ENCODE measurements at places on chromosomes 1 and 21.

- DNase-seq, result no peak
These were observed 1.6 kb upstream of the FAM20B start for GRCh38 chr1:179023946-179024650.

GRCh38 chr1:40257313-40257687 is 736 bp upstream of the ZMPSTE24 start:
- DNase-seq, result no peak

DNA sequence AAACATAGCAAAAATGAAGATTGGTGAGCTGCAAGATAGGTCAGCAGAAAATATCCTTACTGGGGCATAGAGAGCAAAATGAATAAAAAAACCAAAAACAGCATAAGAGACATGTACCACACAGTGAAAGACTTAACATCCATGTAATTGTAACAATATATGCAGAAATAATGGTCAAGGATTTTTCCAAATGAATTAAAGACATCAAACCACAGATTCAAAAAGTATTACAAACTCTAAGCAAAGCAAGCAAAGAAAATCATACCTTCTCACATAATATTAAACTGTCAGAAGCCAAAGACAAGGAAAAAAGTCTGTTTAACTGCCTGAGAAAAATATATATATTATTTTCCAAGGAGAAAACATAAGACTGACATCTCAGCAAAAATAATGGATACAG is 111.3 kb downstream of the MIS18A start:
- DNase-seq, result no peak

DNA sequence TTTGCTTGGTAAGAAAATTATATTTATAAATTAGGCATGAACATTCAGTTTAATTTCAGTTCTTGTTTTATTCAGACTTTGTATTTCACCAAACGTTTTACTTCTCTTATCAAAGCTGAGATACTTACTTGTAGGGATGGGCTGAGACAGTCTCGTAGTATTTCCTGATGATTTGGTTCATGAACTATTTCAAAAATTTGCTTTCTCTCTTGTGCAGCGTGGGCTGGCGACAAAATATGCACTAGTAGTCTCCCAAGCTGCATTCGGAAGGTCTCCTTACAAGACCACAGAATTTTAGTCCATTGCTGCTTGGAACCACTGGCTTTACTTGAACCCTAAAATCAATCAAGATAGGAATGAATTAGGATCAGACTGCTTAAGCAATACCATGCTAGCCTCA is 91.7 kb upstream of the GNG4 start:
- no peak for DNase-seq

- DNase-seq, result no peak
These were observed 57.9 kb downstream of the AGPAT3 start for GRCh38 chr21:43922949-43923348.

- DNase-seq, result no peak
These were observed 14.2 kb upstream of the RGS4 start for GRCh38 chr1:163055005-163055404.

DNA sequence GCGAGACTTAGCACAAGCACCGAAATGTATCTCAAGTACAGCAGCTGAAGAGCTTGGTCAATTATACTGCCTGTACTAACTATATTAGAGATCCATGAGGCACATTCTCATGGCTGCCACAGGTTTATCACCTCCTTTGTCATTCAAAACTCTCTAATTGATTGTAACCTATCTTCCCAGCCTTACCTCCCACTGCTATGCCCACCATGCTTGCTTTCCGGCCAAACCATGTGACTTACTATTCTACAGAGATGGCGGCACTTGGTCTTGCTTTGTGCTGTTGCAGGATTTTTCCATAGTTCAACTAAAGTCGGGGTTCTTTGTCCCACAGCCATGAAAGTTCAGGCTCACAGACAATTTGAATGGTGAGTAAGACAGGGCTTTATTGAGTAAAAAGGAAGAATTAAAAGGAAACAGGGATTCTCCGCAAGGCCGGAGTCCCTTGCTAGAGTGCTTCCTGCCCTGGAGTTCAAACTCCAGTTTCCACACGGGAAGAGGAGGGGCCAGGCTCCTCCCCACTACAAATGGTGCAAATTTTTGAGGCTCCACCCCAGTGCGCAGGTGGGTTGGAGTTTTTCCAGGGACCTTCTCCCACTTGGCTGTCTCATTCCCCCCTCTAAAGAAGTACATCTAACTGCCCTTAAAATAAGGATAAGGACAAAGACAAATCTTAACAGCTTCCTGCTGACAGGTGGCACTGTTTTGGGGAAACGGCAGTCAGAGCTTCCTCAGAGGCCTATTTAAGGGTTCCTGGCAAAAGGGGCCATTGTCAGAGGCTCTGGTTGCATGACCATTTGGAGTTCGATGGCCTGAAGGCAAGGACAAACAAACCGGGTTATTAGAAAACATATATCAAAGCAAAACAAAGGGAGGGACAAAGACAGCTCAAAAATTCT is 28.7 kb downstream of the FMO2 start:
- no peak for DNase-seq

GRCh38 chr1:8427493-8427892 is 109.6 kb downstream of the SLC45A1 start:
- DNase-seq, result peak; percentile 75

DNA sequence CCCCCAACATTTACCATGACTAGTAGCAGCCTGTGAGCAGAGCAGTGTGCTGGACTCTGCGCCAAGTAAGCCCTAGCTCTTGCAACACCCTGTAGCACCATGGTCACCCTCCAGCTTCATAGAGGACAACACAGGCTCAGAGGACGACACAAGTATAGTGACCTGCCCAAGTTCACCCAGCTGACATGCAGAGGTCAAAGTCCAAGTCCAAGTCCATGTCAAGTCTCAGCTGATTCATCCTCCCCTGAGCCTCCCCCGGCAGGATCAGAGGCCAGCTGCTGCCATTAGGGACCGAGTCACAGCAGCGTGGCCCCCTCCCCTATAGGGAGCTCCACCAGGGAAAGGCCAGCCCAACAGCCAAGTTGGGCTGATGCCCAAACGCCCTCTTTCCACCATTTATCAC is 15.9 kb downstream of the SDC3 start:
- DNase-seq, result no peak

GRCh38 chr1:52900402-52900801 is 21.1 kb downstream of the ECHDC2 start:
- no peak for DNase-seq

DNA sequence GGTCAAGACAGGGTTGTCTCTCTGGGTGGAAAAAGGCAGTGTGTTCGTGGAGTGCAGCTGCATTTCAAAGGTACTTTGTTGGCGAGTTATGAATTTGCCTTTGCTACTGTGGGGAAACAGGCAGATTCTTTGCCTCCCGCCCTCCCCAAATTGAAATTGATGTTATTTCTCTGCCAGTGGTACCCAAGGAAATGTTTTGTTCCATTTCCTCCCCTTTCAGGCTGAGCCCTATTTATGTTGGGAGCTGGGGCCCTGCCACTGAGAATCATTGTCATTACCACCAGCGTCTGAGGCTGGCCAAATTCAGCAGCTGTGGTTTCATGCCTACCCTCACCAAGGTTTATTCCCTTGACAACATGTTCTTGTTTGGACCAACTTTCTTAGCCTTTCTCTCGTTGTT is 48.5 kb upstream of the OLIG2 start:
- no peak for DNase-seq

All from activated CD8-positive, alpha-beta memory T cell treated with anti-CD3 and anti-CD28 coated beads, Interleukin-2, amount 10 ng/mL, durations not matched to agents 7 days and 5 days (primary cell).